Activated naive CD4-positive, alpha-beta T cell (primary cell): ENCODE measurements at places on chromosomes 3 and 15.

DNA sequence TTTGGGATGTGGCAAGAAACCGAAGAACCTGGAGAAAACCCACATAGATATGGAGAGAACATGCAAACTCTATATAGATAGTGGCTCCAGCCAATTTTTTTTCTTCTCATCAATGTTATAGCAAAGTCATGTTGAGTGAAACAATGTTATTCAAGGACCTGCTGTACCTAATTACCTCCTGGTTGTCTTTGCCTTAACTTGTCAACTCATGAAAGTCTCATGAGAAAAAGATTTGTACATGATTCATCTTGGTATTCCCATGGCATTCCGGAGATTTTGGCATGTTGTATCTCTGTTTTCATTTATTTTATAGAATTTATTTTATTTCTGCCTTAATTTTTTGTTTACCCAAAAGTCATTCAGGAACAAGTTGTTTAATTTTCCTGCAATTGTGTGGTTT lies 303.8 kb upstream of the CDIN1 start:
- DNase-seq: no peak

GRCh38 chr15:31847961-31848360 lies 182.4 kb upstream of the CHRNA7 start:
- DNase-seq: no peak

GRCh38 chr3:151265866-151266265 lies 12.5 kb downstream of the P2RY14 start:
- DNase-seq: no peak

DNA sequence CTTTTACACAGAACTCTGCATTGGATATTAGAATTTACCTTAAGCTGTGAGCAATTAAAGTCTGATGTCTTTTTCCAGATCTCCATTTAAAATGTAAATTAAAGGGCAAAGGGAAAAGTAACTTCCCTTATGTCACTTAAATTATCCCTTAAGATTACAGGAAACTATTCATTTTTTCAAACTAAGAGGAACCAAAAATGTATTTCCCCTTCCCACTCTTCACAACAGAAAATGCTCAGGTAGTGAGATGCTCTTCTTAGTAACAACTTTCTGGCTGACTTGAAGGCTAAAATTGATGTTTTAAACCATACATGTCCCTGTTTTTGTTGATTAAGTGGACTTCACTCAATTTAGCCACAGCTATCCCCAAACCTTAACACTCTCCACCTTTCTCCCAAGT lies 17.6 kb downstream of the RSL24D1 start:
- DNase-seq: no peak

- no peak for DNase-seq
Observed at GRCh38 chr15:34079904-34080303, 21.8 kb downstream of the EMC7 start.

- no peak for DNase-seq
Observed at GRCh38 chr3:160475153-160475552, 25.6 kb upstream of the TRIM59 start.

GRCh38 chr15:66654739-66655375 lies 47.2 kb upstream of the SMAD6 start:
- DNase-seq: no peak

DNA sequence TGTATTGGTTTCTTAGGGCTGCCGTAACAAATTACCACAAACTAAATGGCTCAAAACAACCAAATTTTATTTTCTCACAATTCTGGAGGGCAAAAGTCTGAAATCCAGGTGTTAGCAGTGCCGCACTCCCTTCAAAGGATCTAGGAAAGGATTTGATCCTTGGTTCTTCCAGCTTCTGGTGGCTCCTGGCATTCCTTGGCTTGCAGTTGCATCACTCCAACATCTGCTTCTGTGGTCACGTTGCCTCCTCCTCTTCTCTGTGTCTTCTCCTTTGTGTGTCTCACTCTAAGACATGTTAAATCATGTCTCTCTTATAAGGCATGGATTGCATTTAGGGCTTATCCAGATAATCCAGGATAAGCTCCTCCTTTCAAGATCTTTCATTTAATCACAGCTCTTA lies 262.2 kb downstream of the MEX3B start:
- DNase-seq: no peak

GRCh38 chr3:176766862-176767261 lies 430.4 kb downstream of the TBL1XR1 start:
- no peak for DNase-seq

DNA sequence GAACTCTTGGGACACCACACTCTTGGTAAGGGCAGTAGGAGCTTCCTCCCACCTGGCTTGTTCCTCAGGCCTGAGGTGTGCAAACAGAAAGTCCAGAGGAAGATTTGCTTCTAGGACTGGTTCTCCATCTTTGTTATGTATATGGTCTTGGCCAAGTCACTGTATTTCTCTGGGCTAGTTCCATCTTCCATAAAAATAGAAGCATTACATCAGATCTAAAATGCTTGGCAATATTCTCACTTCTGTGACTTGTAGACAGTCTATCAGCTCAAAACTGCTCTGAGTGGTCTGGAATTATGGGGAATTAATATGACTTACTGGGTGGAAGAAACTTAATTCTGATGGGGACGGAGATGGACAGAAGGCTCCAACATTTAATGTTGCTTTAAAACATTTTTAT lies 55.2 kb downstream of the TMEM108 start:
- DNase-seq: no peak

GRCh38 chr3:194028434-194029004 lies 107.4 kb upstream of the HES1 start:
- no peak for DNase-seq

GRCh38 chr3:147914532-147914931 lies 505.4 kb downstream of the ZIC1 start:
- DNase-seq: no peak

- no peak for DNase-seq
Observed at GRCh38 chr3:52181543-52181942, 16.4 kb upstream of the ALAS1 start.

DNA sequence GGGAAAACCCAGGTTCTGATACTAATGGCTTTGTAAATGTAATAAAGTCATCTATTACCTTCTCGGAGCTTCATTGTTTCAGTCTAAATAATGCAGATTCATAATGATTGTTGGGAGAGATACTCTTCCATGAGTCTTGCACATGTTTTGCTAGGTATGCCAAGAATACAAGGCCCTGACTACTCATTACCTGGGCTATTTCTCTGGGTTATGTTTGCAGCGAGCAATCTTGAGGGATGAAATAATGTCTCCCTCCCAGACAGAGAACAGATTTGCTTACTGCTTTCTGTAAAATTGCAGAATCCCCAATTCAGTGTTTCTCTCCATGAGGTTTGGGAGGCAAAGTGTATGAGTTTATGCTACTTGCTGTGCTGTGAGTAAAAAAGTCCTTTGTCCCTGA lies 6.2 kb upstream of the CLASP2 start:
- no peak for DNase-seq

DNA sequence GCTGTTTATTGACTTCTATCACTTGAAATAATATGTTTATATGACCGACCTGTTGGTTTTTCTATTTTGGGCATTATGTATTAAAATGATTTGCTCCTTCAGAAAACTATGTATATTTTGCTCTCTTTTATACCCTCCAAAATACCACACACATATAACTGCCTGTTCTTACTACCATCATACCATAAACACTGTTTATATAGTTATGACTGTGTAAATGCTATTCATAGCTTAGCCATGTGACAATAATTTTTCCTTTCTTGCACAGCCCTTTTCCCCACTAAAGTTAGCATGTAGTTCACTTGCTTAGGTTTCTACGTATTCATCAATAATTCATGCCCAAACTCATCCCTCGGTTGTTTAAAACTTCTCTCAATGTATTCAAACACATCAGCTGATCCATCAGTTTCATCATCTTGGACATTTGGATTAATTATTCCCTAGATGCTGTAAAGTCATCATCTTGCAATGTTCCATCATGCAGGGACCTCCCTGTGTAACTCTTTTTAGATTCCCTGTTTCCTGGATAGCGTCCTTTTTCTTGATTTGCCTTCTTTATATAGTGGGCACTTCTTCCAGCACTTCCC lies 8.2 kb upstream of the RYK start:
- DNase-seq: no peak

GRCh38 chr3:156527060-156527459 lies 27.9 kb downstream of the SSR3 start:
- no peak for DNase-seq

DNA sequence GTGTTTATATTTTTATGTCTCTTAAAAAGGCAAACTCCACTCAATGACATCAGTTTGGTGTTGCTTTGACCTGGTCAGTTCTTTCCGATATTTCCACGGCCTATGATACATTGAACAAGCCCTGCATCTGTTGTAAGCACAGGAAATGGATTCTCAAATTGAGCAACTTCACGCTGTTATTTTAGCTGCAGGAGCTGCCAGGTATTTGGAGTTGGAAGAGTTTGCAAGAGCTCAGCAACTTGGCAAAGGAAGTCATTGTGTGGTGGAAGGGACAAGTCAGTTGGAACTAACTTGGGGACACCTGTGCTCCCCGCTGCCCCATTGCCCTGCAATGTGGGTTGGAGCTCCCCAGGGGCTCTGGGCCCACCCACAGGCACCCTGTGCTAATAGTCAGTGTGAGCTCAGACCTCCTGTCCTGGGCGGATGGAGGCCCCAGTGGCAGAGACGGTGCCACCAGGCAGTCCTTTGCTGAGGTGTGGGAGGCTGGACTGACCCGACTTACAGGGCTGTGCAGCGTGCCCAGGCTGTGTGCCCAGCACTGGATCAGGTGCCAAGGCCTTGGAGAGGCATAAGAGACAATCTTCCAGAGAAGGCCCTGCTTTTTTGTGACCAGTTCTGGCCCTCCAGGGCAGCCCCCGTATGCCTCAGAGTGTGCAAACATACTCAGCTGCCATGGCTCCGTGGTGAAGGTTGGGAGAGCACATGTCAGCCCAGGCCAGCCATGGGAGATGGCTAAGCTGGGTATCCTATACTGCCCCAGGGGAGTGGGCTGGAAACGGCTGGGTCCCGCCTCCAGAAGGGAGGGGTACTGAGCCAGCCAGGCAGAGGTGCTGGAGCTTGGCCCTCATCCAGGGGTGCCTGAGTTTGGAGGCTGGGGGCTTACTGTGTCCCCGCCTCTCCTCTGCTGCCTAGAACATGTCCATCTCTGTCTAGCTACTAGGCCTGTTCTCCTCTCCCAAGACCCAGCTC lies 43.5 kb downstream of the KY start:
- DNase-seq: no peak

DNA sequence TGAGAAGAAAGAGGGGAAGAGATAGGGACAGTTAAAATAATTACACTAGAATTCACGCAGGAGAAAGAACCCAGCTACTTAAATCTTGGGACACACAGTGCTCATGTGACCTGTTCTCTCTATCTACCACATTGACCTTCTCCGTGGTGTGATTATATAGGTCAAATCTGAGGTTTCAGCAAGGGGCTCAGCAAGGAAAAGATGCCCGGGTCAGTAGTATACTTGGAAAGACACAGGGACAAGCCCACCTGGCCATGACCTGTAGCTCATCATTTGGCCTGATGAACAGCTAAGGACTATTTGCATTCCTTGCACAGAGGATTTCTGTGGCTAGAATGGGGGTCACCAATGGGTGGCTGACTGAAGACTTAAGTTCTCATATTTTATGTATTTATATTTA lies 71.9 kb downstream of the SSR3 start:
- DNase-seq: no peak

DNA sequence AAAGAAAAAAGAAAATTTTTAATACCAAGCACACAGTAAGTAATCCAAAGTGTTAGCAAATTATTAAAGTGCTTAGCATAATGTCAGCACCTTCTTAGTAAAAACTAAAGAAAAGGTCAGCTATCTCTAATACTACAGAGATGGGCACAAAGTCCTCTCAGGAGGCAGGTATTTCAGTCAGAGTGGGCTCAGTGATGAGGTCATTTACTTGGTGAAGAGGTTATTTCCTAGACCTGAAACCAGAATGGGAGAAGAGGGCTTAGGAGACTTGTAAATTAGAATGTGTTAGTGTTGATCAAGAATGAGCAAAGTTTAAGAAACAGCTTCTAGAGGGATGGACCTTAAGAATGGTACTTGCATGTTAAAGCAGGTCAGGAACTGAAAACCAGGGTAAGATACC lies 8.7 kb upstream of the PKM start:
- DNase-seq: no peak

DNA sequence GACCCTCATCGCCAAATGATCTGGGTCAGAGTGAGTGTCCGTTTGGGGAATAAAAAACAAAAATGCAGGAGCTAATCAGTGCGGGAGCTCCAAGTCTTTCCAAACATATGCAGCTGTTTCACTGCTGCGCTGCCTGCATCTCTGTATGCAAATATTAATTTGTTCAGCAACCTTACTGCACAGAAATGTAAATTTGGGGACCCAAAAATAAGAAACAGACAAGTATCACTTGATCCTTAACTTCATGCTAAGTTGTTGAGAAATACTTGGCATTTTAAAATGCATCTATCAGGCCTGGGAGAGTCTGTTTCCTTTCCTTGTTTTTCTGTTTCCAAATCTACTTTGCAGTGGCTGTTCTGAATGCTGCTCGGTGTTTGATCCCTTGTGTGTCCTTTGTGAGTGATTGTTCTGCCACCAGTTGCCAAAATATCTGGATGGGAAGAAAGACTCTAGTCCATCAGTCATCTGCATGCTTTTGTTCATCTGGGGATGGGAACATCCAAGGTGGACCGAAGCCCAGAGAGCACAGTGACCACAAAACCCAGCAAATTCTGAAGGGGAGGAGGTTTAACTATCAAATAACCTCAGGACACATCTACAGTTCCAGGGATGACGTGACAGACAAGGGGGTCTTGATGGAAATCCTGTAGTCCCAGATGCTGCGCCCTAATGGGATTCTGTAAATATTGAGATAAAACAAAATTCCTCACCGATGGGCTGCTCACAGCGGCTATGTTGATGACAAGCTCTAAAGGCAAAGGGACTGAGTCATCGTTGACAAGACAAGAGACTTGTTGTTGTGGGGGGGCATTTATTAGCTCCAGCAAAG lies 199.5 kb upstream of the WNT5A start:
- DNase-seq: no peak

GRCh38 chr15:52069559-52069958 lies 43.0 kb downstream of the BCL2L10 start:
- DNase-seq: no peak

GRCh38 chr3:114361391-114361790 lies 67.6 kb downstream of the TIGIT start:
- DNase-seq: no peak

GRCh38 chr3:30084316-30084715 lies 522.1 kb upstream of the TGFBR2 start:
- DNase-seq: no peak

DNA sequence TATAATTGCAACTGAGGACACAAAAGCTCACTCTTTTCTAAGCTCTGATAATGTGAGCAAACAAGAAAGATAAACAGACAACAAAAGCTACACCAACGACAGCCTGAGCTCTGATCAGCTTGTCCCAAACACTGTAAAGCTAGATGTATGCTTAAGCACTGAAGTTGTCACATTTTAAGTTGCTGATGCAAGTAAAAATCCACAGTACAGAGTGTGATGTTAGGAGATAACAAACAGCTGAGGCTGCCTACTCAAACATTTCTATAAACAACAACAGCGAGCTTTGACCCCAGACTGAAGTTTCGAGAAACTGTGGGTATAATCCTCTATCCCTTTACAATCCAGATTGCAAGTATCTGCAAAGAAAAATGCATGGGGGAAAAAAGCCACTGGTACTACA lies 10.7 kb downstream of the MTHFS start:
- no peak for DNase-seq

- DNase-seq: no peak
Observed at GRCh38 chr3:112365035-112365434, 32.1 kb downstream of the CD200 start.

- DNase-seq: no peak
Observed at GRCh38 chr3:31265646-31266428, 266.9 kb upstream of the STT3B start.

- no peak for DNase-seq
Observed at GRCh38 chr3:16378415-16378814, 113.4 kb downstream of the OXNAD1 start.

GRCh38 chr15:76206325-76206976 lies 104.8 kb downstream of the ETFA start:
- DNase-seq: no peak
